Cardiac fibroblast (primary cell): ENCODE measurements at places on chromosomes 7 and 10.

GRCh38 chr7:100572281-100572948, 1.3 kb downstream of the SAP25 start:
- DNase-seq: no peak

DNA sequence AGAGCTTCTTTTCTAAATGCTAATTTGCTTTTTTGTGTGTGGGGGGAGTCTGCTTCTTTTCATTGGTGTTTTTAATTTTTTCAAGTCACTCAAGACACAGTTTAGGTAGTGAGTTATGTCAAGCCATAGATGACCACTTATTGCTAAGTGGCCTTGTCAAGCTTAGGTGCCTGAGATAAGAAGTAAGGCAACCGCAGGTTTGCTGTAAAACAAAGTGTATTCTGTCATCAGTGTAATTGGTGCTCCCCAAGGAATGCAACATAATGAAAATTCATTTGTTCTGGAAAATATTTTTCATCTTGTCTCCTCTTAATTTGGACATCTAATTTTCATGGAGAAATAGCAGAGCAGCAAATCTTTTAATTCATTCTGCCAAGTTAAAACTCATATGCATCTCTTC, 249.6 kb downstream of the EXOC4 start:
- no peak for DNase-seq

DNA sequence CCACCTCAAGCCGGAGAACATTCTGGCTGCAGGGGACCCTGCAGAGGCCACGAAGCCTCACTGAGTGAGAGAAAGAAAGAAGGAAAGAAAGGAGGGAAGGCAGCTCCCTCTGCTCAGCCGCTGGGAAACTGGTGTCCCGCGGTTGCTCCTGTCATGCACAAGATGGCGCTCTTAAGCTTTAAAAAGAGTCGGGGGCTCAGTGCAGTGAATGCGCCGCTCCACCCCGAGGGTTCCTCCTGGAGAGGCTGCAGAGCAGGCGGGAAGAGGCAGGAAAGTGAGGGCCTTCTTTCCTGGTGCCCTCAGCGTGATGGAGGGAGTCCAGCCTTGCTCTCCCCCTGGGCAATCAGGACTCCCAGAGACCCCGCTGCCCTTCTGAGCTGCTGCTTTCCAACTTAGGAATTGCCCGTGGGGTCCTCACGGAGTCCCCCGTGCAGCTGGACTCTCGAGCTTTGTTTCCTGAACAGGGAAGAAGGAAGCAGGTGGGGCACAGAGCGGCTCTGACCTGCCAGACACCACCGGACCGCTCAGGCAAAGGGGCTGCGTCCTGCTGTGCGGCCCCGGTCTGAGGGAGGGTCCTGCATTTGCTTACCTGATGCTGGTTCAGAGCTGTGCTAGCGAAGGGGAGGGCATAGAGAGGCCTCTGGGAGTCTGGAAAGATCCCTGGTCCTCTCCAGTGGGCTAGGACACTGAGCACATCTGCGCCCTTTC, 141.9 kb upstream of the MKI67 start:
- DNase-seq: peak; percentile 2

- DNase-seq: no peak
Observed at GRCh38 chr7:97357459-97357858, 240.0 kb downstream of the SDHAF3 start.

- DNase-seq: peak; percentile 15
Observed at GRCh38 chr7:40676221-40676620, 541.4 kb downstream of the SUGCT start.

DNA sequence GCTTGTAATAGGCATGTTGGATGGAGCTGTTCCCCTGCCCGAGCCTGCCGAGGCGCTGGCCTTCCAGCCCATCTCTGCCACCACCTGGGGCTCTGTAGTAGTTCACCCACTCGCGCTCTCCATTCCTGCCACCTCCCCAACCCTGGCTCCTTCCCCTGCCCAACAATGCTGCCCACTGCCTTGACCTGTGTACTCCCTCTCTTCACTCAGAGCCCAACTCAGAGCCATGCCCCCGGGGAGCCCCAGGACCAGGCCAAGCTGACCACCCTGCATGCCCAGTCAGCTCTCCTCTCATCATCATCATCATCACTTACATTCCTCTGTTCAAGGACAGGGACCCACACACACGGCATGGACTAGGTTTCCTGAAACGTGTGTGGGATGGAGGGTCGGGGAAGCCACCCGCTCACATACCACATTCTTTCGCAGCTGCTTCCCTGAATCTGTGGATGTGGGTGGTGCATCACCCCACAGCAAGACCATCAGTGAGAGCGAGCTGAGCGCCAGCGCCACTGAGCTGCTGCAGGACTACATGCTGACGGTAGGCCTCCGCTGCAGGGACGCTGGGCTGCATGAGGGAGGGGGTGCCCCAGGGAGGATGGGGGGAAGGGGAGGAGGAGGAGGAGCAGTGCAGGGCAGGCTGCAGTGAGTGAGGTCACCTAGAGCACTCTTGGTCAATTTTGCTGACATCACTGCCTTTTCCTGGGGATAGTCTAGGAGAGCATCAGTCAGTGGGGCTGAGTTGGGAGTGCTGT, 15.6 kb downstream of the NACAD start:
- no peak for DNase-seq

DNA sequence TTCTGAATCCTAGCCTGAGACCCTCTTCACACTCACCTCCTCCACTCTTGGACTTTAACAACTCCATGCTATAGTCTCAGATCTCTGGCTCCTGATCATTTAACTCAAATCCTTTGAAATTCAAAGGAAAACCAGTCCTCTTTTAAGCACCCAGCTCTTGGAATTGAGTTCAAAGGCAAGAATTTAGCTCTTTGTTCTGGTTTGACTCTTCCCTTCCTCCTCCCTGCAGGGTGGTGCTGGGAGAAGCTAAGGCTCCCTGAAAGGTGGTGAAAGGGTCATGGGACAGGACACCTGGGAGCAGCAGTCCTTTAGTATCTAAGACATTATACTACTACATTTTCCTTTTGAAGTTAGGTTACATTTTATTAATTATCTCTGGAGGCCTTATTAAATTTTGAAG, 259.4 kb downstream of the CCSER2 start:
- no peak for DNase-seq

- DNase-seq: no peak
Observed at GRCh38 chr10:124640538-124641231, 103.5 kb downstream of the FAM53B start.

DNA sequence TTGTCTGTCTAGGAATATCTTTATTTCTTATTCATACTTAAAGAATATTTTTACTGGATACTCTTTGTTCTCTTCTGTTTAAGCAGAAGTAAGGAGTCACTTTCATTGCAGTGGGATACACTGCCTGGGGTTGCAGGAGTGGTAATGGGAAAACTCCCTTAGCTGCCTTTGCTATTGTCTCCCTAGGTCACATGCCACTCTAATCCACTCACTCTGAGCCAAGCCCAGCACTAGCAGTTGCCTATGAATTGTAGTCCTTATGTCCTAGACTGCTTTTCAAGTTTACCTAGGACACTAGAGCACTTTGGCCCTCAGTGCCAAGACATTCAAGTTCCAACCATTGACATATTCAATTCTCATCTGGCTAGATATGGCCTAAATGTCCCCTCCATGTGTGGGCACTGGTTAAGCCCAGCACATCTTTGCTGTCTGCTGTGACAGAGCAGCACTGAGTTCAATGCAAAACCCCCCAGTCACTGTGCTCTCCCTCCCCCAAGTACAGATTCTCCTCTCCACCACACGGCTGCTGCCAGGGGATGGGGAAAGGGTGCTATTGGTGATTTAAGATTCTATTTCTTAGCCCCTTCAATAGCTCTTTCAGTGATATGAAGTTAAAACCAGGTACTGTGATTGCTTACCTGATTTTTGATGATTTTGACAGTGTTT, 991.7 kb upstream of the KCND2 start:
- no peak for DNase-seq

GRCh38 chr7:39594988-39595620, 28.3 kb upstream of the RALA start:
- DNase-seq: peak; percentile 81

DNA sequence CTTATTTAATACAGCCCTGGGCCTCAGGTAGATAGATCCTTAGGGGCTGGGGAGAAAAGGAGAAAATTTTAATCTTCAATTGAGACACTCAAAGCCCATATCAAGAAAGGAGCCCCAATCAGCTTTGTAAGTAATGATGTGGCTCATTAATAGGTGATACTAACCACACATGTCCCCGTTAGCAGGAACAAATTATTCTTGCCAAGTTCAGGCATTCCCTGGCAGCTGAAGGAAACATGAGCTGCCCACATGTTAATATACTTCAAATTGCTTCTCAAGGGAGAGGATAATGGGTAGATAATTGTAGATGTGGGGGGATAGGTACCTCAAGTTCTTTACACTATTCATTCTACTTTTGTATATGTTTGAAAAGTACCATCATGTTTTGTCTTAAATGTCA, 14.5 kb downstream of the IFIT5 start:
- DNase-seq: peak; percentile 23

DNA sequence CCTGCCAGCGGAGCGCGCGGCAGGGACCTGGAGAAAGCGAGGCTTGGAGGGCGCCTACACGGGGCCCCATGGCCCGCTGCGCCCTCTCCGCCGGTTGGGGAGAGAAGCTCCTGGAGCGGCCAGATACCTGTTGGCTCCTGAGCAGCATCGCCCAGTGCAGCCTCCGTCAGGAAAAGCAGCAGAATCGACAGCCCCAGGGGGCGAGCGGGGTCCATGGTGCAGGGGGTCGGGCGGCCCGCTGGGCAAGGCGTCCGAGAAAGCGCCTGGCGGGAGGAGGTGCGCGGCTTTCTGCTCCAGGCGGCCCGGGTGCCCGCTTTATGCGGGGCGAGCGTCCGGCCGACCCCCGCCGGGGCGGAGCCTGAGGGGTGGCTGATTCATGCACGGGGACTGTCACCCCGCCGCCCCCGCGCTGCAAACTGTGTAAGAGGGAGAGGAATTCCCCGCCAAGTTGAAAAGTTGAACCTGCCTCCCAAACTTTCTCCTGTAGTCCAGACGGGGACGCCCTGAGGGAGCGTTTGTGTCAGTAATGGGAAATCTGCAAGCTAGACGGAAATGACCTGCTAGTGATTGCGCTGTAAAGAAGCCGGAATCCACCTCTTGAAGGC, at the start of gene TFPI2:
TFPI2 (minus strand) TSS at position 290 of the 605 bp plus-strand sequence; CDS start at position 215, 75 bp downstream.
- peak; percentile 92 for DNase-seq

DNA sequence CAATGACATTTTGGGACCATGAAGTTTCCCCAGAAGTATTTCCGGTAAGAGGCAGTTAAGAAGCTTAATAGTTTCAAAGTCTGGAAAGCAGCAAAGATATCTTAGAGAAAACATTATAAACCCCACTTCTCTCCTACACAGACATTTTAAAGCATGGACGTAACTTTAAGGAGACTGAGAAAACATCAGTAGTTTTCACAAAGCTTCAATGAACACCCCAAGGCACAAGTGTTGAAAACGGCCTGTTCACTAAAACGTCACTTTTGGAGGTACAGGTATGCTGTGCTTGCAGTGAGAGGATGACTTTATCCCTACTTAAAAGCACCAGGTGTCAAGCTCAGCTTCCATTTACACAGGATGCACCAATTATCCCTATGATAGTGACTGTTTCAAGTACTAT, 25.0 kb downstream of the NCOA4 start:
- no peak for DNase-seq

- DNase-seq: no peak
Observed at GRCh38 chr7:120272701-120273475, at the start of gene KCND2. KCND2 (plus strand) TSS chr7:120273175.

DNA sequence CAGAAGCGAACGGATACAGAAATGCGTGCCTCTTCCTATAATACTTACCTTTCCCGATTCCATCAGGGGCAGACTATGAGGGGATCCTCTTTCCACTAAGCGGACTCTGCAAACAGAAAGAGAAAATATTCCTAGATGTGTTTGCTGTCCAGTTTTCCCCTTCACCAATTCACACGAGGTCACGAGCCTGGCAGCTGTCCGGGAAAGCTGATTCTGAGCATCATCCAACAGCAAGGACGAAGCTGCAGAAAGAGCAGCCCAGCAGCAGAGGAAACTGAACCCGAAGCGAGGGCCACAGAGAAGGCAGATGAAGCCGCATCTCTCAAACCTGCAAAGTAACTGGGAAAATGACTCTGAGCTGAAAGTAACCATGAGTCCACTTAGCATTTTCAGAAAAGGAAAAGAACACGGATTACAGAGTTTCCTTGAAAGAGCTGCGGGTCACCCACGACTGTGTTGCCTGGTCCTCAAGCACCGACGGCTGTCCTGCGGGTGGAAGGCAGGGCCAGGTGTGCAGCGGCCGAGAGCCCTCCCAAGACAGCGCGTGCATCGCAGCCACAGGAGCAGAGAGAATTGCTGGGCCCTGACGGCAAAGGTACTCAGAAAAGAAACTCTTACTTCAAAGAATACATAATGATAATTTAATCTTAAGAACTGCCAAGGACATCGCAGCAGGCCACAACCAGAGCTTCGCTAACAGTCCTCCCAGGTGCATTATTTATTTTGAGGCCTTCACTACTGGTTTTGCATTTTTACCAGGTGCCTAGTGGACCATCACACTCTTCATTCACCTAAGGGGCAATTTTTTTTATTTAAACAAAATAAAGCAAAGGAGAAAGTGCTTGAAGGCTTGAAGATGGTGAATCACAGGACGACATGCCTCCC, 153.3 kb downstream of the ZMYND11 start:
- no peak for DNase-seq

DNA sequence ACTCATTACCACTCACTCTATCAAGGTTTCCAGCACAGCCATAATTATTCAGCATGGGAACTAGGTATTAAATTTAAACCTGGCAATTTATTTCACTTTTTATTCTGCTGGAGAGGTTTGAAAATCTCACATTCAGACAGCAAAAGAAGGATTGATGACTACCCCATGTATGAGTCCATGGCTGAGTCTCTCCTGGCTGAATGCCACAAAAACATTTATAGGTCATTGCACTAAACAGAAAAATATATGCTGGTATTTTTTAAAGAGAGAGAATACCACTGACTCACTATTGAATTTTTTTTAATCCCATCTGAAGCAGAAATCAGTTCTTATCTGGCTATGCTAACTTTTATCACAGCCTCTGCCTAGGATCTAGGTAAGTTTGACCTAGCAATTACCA, 336.3 kb downstream of the PPP1R3A start:
- DNase-seq: no peak

GRCh38 chr7:52980129-52980528, 55.3 kb upstream of the POM121L12 start:
- no peak for DNase-seq

GRCh38 chr7:2499719-2500430, 19.7 kb upstream of the LFNG start:
- DNase-seq: no peak

- no peak for DNase-seq
Observed at GRCh38 chr7:41035794-41036193, 667.1 kb downstream of the INHBA start.

DNA sequence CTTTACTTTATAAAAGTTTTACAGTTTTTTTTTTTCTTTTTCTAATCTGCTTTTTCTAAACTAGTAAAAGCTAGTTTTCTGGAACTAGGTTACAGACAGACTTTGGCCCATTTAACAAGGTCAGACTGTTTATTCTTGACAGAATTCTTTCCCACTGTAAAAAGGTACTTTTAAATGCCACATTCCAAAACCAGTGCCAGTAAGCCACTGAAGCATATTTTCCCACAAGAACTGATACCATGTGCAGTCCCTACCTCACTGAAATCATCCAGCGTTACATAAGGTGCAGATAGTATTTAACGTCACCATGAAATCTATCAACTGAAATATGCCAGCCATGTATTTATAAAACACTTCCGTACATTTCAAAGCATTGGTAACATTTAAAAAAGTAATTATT, 121.6 kb downstream of the CDK6 start:
- peak; percentile 55 for DNase-seq
